ENCODE measurements at places on chromosomes 11 and 22.

GRCh38 chr11:115390441-115390840, 113.8 kb downstream of the CADM1 start:
- DNase-seq = no peak
- H3K4me3 ChIP-seq = no peak overlapping the region
- no peaks in the 10 kb centered on the region for H3K4me1 ChIP-seq
- no peaks in the 10 kb centered on the region for H3K36me3 ChIP-seq
- no peaks in the 10 kb centered on the region for H3K27me3 ChIP-seq

DNA sequence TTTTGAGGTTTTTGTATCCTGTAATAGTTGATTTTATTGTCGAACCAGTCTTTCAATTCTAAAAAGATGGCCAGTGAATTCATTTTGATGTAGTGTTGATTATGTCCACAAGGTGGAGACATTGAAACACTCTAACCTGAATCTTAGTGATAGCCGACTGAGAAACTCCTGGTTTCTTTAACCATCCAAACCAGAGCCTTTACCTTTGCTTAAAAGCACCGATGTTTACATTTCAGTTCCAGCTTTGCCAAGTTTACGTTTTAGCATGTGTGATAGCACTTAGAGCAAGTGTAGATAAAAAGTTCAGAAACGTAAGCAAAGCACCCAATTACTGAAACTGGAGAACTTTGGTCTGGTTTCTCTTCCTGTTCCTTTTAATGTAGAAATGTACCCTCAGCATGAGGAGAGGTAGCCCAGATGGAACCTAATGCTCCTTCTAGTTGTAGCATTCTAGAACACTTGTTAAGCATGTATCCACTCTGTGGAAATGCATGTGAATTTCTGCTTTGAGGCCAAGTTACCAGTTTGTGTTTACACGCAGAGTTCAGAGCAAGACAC, 208.6 kb downstream of the DBX1 start:
- DNase-seq = peak; percentile 72
- no peaks in the 10 kb centered on the region for H3K27me3 ChIP-seq
- H3K36me3 ChIP-seq = peaks cover 13% of the 10 kb centered on the region
- H3K4me1 ChIP-seq = peaks cover 14% of the 10 kb centered on the region
- H3K27ac ChIP-seq = no peak overlapping the region
- H3K4me3 ChIP-seq = no peak overlapping the region

- H3K4me3 ChIP-seq = no peak overlapping the region
- no peaks in the 10 kb centered on the region for H3K4me1 ChIP-seq
- H3K27me3 ChIP-seq = peaks cover 8% of the 10 kb centered on the region
- no peaks in the 10 kb centered on the region for H3K36me3 ChIP-seq
- H3K27ac ChIP-seq = no peak overlapping the region
These were observed 439.8 kb downstream of the TBC1D22A start for GRCh38 chr22:47201996-47202818.

DNA sequence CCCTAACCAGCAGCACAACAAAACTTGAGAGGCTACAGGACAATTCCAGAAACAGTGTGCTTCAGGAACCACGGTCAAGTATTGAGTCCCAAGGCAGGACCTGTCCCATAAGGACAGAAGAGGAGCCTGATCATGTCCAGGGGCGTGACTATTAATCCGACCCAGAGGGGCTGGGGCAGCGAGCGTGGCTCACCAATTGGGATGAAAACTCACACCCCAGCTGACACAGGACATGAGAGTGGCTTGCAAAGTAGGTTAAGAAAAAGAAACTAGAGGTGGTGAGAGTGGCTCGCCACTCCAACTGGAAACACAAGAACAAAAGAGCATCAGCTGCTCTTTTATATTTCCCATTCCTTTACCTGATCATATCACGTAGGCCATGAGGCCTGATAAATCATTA, 16.0 kb upstream of the FEZ1 start:
- H3K4me1 ChIP-seq = no peaks in the 10 kb centered on the region
- H3K27me3 ChIP-seq = peaks cover 13% of the 10 kb centered on the region
- H3K36me3 ChIP-seq = no peaks in the 10 kb centered on the region
- no peak overlapping the region for H3K27ac ChIP-seq

DNA sequence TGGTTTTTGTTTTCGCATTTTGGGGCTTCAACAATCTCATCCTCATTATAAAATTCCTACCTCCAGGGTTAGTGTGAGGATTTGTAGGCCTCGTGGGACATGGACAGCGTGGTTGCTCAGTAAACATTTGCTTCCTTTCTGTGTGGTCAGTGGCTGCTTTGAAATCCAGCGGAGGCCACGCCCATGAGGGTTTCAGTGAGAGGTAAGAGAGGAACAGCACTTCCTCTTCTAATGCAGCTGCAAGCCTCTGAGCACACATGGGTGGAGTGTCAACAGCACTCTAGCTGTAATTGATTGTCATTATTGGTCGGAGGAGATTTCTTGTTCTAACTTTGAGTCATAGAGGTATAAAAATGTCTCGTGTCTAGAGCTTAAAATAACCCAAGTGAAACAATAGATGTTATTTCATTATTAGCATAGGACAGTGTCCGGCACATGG, 6.0 kb upstream of the ARHGAP42 start:
- no peaks in the 10 kb centered on the region for H3K36me3 ChIP-seq
- DNase-seq = no peak
- H3K27me3 ChIP-seq = 0 out of 2 replicates have a peak, but pooled peaks cover 4% of the 10 kb centered on the region
- no peak overlapping the region for H3K4me3 ChIP-seq
- H3K4me1 ChIP-seq = 0 out of 2 replicates have a peak, but pooled peaks cover 5% of the 10 kb centered on the region

GRCh38 chr11:86161336-86161735, 83.2 kb upstream of the EED start:
- H3K27ac ChIP-seq = peak overlapping the region; percentile 84
- no peaks in the 10 kb centered on the region for H3K27me3 ChIP-seq
- peaks cover 34% of the 10 kb centered on the region for H3K4me1 ChIP-seq

- no peaks in the 10 kb centered on the region for H3K4me1 ChIP-seq
- H3K36me3 ChIP-seq = no peaks in the 10 kb centered on the region
- H3K4me3 ChIP-seq = no peak overlapping the region
- peaks cover 29% of the 10 kb centered on the region for H3K27me3 ChIP-seq
These were observed 57.5 kb upstream of the CD82 start for GRCh38 chr11:44507896-44508445.

DNA sequence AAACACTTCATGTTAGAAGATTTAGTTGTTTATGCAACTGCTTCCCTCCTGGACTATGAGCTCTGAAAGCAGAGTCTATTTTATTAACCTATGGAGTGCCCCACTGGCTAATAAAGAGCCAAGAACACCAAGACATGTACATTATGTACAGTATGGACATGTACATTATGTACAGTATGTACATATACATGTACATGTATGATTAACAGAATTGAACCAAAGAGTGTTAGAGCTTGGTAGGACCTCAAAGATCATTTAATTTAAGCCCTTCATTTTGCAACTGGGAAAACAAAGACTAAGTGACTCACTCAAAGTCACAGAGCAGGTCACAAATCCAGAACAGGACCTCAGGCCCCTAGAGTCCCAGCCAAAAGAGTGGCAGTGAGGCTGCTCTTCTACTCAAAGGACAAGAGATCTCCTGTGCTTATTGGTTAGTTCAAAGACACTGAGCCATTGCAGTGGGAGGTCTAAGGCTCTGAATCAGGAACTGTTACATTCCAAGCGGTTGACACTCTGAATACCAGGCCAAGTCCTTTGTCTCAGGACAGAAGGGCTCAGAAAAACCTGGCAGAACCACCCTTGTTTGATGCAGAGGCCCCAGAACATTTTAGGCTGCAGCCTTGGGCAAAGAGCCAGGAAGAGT, 103.8 kb downstream of the FAM168A start:
- no peak overlapping the region for H3K4me3 ChIP-seq
- H3K36me3 ChIP-seq = no peaks in the 10 kb centered on the region
- peaks cover 30% of the 10 kb centered on the region for H3K4me1 ChIP-seq
- DNase-seq = peak; percentile 92
- no peaks in the 10 kb centered on the region for H3K27me3 ChIP-seq

GRCh38 chr22:25997886-25998775, 171.1 kb upstream of the SEZ6L start:
- H3K27ac ChIP-seq = no peak overlapping the region
- H3K4me1 ChIP-seq = no peaks in the 10 kb centered on the region
- H3K36me3 ChIP-seq = no peaks in the 10 kb centered on the region
- no peaks in the 10 kb centered on the region for H3K27me3 ChIP-seq
- no peak for DNase-seq
